Stimulated activated CD8-positive, alpha-beta memory T cell treated with anti-CD3 and anti-CD28 coated beads, Interleukin-4, amount 100 ng/mL, for 24 hours (primary cell): ENCODE measurements at places on chromosomes 2 and 18.

DNA sequence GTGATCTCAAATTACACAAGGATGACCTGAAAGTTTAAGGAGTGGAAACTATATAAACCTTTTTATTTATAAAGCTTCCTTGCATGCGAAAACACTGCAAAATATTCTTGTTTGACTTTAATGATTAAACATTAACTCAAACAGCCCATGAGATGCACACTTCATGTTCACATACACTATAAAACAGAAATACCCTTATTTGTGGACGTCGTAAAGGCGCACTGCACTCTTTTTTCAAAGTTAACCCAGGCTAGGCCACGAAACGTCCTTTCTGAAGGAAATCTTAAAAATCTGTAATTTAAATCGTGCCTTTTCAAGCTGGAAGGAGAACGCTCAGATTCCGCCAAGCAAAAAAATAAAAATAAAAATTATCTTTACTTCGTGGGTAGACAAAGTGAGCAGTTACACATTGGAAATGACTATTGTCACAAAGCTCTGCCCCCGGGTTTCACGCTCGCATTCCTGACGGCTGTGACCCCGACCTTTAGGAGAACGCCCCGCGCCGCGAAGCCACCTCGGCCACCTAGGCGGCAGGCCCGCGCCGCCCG lies 728 bp downstream of the FAM168B start:
- no peak for DNase-seq

GRCh38 chr2:164257742-164258141 lies 363.5 kb downstream of the GRB14 start:
- DNase-seq: no peak

GRCh38 chr2:238427435-238428162 lies 872 bp downstream of the ASB1 start:
- DNase-seq: peak; percentile 11

DNA sequence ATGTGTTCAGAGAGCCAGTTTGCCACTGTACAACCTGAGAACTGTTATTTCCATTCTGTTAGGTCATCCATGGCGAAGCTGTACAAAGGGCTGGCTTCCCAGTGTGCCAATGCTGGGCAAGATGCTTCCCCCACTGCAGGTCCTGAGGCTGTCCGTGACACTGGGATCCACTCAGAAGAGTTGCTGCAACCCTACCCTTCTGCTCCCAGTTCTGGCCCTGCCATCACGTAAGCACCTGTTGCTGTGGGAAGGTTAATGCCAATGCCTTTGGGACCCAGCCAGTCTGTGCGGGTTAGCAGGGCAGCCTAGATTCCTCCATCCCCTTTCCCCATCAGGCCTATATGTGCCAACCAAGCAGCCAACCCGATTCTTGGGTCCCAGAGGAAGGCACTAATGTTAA lies 68.3 kb downstream of the ARHGEF33 start:
- no peak for DNase-seq

DNA sequence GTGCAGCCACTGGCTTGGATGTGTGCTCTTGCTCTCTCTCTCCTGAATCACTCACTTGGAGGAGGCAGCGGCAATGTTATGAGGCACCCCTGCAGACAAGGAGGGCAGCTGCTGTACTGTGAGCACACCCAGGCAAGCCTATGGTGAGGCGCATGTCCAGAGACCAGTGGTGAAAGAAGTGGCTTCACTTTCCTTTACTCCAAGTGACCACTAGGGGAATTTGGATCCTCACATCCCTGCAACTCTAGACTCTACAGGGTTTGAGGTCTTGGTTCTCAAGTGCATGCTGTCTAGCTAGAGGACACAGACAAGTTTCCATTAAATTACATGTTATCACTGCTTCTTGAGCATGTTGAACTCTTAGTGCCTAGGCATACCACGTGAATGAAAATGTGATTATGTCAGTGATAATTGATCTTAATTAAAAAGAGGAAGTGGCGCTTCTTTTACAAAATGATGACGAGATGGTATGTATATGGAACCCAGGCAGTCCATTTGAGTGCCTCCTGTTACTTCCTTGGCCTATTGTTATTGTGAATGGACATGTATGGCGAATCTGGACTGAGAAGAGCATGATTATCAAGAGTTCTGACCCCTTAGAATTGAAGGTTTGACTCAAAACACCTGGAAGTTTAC lies 181.0 kb upstream of the CDH2 start:
- DNase-seq: no peak

- no peak for DNase-seq
Observed at GRCh38 chr2:147342329-147342728, 502.5 kb upstream of the ACVR2A start.

DNA sequence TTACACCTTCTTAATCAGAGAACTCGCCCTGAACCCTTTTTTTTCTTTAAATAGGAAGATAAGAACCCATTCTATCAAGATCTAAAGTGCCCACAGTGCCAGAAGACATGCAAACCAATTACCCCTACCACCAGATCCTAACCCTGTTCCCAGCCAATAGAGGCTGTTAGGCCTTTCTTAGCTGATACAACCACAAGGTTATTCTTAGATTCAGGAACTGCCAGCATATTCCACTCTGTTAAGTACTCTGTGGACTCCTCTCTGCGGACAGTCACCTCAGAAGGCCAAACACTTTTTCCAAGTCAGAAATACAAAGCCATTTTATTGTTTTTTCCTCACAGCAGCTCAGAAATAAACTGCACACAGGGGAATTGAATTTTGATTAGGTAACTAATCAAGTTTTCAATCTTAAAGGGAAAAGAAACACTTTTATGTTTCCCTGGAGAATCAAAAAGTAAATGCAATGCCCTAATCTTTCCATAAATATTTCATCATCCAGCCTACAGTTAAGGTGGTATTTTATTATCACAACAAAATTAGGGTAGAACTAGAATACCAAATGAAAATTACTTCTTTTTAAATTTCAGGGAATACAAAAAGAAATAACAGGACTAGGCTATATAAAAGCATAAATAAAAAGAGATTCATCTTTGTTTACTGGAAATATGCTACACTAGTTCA lies 111.4 kb downstream of the NBAS start:
- no peak for DNase-seq

DNA sequence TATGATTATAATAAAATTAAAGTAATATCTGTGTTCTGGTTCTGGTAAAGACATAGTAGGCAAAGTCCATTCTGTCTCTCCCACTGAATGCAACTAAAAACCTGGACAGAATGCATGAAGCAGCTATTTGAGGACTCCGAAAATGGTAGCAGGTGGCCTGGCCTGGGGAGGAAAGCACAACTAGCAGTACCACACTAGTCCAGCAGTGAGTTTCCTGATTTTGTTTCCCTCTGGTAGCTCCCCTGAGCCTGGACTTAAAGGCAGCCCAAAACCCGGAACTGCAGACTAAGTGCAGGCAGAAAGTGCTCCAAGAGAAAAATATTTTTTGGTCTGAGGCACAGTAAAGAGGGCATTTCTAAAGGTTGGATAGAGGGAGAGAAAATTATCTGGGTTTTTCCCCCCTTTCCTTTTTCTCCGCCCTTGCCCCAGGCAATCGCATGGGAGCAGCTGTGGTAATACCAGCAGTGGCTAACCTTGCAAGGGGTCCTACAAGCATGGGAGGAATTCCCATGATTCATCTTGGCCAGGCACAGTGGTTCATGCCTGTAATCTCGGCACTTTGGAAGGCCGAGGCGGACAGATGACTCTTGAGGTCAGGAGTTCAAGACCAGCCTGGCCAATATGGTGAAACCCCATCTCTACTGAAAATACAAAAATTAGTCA lies 32.3 kb downstream of the ASXL2 start:
- DNase-seq: no peak

- no peak for DNase-seq
Observed at GRCh38 chr2:240351826-240352426, 83.5 kb upstream of the GPC1 start.

DNA sequence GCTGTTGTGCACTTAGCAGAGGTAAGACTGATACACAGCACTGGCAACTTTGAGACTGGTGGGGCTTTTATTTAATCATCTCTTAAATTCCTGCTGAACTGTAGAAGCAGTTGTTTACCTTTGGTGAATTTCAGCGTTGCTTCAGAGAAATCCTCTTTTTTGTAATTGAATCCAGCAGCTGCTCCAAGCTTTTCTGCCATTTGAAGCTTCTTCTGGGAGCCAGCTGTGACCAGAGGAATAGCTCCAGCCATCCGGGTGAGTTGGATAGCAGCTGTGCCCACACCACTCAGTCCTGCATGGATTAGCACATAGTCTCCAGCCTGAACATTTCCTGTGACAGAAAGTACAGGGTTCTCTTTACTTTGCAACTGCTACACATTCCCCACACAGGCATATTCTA lies 3.9 kb downstream of the TP53I3 start:
- DNase-seq: no peak

DNA sequence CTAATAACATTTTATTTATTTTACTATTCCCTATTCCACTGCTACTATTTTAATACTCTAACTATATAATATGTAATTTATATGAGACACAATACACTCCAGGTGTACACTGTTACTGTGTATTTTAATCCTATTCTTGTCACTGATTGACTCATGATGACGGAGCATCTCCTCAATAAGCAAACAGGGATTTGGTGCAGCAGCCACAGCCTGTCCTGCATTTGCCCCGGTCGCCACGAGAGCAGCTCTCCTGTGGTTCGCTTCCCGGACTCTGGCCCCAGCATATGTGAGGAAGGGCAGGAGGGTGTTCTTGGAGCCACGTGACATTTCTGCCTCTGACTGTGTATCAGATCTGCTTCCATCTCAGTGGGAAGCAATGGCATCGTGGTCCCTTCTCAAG lies 74.1 kb upstream of the PXDN start:
- DNase-seq: no peak

DNA sequence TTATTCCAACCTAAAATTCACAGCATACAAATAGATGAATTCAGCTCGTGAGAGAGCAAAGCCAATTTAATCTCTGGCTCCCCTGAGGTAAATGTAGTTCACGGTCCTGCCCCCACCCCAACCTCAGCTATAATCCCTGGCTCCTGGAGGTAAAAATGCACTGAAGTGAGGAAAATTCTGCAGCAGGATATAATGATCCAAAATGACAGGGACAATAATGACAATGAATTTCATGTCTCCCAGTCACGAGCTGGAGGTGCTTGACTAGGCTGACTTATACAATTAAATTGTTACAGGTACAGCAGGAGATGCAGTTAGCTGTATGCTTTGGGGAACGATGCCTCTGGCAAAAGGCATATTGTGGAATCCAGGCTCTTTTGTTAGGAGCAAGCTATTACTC lies 82.0 kb downstream of the GPD2 start:
- no peak for DNase-seq

GRCh38 chr2:2012505-2012904 lies 268.2 kb upstream of the PXDN start:
- no peak for DNase-seq

DNA sequence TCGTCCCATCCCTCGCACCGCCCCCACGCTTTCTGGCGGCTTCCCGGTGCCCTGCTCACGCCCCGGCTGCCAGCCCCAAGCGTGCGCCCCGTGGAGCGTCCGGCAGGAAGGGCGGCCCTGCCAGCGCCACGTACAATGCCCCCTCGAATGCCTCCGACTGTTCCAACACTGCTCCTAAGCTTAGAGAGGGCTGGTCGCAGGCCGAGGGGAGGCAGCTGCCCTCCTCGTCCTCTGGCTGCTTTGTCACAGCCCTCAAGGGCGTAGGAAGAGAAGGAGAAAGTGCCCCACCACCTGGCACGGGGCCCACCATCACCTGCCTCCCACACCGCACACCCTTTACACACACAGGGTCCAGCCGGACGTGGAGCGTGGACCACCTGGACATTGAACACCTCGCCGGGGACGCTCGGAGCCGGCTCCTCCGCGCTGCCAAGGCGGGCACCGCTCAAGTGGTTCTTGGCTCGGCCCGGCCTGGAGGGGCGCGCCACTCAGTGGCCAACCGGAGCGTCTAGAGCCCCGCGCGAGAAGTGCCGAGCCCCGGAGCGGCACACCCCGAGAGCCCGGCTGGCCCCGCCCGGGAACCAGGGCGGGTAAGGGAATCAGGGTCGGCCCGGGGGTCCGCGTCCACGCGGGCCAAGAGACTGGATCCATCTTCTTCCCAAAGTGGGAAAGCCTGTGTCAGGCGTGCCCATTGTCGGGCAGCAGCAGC lies 830 bp downstream of the DNER start:
- no peak for DNase-seq

DNA sequence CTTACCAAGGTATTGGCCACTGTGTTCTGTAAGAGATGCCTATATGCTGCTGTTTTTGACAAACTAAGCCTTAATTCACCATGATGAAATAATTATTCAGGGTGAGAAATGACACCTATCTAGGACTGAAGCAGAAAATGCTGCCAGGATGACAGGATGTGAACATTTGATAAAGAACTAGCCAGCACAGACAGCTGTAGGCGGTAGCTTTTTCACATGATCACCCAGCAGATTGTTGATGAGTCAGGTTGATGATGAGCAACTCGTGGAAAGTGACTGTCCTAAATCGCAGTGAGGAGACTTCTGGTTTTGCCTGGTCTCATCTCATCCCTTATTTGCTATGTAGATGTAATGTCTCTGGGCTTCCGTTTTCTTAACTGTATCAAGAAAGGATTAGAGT lies 144.1 kb downstream of the PRPF40A start:
- peak; percentile 29 for DNase-seq

DNA sequence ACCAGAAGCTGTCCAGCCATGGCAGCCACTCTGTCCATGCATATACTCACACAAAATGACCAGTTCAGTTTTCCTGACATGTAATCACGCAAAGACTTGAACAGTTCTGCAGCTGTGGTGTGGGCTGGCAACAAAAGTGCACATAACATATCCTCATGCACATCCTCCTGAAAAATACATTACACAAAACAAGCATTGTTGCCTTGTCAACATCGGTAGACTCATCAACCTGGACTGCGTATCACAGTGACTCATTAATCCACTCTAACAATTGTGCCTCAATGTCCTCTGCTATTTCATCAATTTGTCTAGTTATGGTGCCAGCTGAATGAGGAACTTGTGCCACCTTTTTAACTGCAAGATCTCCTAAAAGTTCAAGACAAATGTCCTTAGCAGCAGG lies 19.5 kb downstream of the RBKS start:
- DNase-seq: no peak

DNA sequence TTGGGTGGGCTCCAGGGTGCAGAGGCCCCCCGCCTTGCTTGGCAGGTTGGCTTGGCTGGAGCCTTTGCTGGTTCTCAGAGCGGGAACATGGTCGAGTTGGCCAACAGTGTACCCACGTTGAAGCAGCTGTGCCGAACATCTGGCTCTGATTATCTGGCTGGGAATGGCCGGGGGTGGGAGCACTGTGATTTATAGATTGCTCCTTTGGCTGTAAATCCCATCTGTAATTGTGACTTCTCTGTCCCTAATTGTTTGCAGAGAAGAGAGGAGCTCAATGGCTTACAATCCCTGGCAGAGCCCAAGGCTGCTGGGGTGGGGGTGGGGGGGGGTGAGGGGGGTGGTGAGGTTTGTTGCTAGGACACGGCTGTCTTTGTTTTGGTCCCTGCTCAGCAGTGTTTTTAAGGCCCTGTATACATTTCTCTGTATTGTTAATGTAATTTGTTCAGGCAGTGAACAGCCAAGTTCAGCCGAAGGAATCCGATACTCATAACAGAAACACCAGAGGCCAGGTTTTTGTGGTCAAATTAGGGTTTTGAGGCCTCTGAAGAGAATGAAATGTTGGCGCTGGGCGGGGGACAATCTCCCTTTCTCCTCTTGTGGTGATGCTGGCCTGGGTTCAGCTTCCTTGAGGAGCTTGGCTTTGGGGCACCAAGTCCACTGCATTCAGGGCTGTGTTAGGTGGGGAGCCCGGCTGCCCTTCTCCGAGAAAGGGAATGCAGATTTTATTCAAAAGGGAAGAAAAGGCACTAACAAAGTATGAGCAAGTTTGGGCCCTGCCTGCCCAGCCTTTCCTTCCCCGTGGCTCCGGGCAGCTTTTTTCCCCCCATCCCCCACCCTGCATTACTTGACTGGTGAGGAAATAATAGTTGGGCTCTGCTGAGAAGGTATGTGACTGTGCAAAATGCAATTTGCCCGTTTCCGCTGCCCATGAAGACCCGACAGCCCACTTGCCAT lies 82.5 kb downstream of the TCF7L1 start:
- DNase-seq: no peak
